ENCODE measurements at places on chromosomes 3 and 15.

- DNase-seq = no peak
Measured at GRCh38 chr3:18190646-18191045, 234.5 kb downstream of the SATB1 start.

DNA sequence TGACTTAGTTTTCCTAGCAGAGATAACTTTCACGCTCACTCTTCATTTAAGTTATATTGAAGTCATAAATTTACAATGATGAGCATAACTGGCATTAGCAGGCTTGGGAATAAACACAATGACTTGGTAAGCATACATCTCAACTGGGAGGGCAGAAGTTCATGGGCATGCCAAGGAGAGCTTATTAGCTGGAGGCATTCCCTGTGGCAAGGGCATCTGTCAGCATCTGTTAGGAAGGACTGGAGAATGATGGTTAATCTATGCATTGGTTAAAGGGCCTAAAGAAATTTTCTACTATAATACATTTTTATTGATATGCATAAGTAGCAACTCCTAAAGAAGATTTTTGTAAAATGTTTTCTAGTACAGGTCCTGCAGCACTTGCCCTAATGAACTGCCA is 52.4 kb downstream of the NEK11 start:
- DNase-seq = no peak

DNA sequence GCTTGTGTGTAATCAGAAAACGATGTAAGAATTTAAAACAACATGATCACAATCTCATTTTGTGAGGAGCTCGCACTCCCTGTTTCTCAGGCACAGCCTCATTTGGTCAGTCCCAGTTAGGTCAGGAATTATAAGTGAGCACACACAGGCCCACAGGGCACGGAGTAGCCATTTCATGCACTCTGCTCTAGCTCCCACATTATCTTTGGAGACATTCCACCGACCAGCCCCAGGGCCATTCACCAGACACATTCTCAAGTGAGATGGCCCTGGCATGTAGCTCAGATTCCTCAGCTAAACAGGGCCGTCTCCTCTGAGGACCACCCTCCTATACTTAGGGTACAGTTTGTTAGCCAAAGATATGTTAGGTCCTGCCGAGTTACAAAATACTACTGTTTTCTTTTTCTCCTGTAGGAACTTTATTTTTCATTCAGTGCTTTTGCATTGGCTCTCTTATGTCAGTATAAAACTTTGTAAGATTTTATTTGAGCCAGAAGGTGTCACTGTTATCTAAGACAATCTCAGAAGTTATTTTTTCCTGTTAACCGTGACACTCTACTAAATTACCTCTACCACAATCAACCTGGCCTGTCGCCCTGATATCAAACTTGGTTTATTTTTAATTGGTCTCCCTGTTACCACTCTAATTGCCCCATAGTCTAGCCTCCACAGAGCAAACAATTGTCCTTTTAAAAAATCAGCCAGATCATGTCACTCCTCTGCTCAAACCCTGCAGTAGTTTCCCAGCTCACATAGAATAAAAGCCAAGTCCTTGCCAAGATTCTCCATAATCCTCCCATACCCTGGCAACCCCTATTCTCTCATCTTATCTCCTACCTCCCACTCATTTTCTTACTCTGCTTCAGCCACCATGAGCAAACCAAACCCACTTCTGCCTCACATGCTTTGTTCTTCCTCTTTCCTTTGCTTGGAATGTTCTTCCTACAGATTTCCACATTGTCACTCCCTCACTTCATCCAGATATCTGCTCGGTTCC is 105.7 kb downstream of the PPP2R3A start:
- DNase-seq = no peak

- no peak for DNase-seq
Measured at GRCh38 chr15:66847565-66847991, 145.5 kb downstream of the SMAD6 start.

- no peak for DNase-seq
Measured at GRCh38 chr3:149131589-149131988, 2.2 kb downstream of the HPS3 start.

- no peak for DNase-seq
Measured at GRCh38 chr3:36540888-36541518, 160.7 kb downstream of the STAC start.

DNA sequence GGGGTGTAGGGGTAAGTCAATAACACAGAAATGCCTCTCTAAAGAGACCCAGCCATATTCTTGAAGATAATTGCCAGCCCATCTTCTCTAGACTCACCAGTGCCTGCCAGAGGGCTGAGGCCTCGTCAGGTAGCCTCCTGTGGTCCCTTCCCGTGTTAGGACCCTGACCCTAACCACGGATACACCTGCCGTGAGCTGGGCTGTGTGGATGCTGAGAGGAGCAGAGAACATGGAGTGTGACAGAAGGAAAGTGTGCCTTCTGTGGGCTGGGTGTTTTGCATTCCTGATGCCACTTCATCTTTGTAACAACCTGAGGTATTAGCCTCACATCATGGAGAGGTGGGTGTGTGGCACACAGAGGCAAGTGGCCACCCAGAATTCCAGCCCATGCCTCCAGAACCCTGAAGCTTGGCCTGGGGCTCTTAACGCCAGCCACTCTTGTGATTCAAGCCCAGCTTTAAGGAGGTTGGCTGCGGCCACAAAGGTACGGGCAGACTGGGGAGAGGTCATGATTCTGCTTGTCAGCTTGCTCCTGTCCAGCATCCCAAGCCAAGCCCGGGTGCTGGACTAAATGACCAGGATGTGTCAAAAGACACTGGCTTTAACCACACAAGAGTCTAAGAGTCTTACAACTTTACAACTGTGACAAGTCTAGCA is 21.1 kb upstream of the ABTB1 start:
- no peak for DNase-seq

DNA sequence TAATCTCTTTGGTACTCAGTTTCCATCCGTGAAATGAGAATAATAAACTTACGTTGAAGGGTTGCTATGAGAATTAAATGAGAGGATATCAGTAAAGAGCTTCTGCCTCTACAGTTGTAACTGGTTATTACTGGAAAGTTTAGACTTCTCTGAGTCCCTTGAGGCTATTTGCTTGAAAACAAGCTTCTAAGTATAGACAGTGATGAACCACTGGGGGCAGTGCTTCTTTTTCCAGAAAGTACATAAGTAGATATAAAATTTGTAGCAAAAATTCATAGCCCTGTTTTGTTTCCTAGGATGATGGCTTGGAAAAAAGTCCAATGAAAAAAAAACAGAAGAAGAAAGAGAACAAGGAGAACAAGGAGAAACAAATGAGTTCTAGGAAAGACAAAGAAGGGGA is 87.1 kb downstream of the RGMA start:
- DNase-seq = no peak

- no peak for DNase-seq
Measured at GRCh38 chr3:15216501-15216900, 10.5 kb downstream of the CAPN7 start.

- no peak for DNase-seq
Measured at GRCh38 chr3:190811775-190812480, 50.6 kb downstream of the GMNC start.

DNA sequence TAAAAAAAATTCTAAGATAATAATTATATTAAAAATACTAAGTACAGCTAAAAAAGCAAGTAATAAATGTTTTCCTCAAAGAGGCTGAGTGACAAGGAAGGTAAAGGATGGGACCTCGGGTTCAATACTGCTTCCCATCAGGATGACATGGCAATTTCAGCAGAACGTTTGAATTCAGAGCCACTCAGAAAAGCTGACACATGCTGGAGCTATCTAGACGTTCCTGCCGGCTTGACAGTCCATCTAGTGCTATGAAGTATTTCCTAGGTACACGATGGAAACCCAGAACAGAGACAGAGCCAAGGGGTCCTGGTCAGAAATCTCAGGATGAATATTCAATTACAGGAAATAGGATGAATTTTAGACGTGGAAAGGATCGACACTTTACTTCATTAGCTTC is 361.8 kb downstream of the FGF12 start:
- DNase-seq = no peak

- DNase-seq = no peak
Measured at GRCh38 chr15:31452595-31453557, 126.2 kb downstream of the KLF13 start.

DNA sequence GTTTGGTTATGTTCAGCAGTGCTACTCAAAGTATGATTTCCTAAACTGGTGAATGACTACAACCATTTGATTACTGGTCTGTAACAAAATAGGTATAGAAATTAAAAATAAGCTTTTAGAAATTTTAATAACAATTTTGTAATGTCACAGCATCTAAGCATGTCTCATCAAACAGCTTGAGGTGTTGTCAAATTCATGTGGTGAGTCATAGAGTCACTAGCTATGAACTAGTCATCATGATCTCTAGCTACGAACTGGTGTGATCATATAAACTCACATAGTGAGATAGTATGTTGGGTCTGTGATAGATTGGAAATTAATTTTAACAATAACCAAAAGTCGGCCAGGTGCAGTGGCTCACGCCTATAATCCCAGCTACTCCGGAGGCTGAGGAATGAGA is 213.9 kb upstream of the RBMS3 start:
- DNase-seq = no peak

DNA sequence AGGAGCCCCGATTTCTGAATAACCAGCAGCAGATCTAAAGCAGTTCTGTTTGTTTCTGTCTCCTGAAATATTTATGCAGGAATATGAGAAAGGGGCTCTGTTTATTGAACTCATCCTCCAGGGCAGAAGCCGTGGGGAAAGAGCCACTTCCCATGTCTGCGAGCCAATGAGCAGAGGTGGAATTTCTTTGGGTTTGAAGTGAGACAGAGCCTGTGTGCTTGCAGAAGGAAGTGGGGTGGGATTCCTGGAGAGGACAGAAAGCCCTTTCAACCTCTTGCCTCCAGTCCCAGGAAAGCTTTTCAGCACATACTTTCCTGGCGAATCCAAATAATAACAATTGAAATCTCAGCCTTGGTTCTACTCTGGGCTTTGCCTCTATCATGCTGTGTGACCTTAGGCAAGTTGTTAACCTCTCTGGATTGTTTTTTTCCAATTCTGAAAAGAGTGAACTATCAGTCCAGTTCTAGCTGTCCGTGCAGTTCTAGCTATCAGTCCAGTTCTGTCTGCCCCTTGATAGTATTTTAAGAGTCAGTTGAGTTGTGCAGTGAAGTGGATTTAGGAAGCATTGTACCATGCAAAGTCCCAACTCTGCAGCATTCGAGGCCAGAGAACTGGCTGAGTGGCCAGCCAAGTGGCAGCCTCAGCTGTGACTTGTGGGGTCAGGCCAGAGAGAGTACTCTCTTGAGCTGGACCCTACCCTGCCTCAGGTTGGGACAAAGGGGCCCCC is 15.9 kb downstream of the CORO2B start:
- no peak for DNase-seq

GRCh38 chr3:123723522-123724168 is 138.8 kb upstream of the HACD2 start:
- peak; percentile 21 for DNase-seq

DNA sequence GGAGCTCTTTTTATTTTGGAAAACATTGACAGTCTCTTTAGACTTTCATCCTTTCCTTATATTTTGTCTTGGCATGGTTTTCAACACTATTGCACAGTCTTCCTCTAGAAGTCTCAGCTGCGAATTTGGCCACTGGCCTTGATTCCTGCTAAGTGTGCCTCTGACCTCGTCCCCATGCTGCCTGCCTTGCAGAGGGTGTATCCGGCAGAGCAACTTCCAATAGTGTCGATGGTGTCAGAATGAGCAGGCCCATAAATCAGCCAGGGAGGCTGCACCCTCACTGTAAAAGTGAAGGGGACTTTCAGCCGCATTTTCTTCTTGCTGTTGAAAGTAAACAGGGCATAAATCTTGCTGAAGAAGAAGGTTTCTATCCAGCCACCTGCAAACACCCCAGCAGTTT is 336.7 kb upstream of the TRIM42 start:
- no peak for DNase-seq

DNA sequence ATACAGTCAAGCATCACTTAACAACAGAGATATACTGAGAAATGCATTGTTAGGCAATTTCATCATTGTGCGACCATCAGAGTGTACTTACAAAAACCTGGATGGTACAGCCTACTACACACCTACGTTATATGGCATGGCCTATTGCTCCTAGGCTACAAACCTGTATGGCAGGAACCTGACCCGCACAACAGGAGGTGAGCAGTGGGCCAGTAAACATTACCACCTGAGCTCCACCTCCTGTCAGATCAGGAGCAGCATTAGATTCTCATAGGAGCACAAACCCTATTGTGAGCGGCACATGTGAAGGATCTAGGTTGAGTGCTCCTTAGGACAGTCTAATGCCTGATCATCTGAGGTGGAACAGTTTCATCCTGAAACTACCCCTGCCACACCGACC is 89.7 kb downstream of the SCAPER start:
- no peak for DNase-seq

DNA sequence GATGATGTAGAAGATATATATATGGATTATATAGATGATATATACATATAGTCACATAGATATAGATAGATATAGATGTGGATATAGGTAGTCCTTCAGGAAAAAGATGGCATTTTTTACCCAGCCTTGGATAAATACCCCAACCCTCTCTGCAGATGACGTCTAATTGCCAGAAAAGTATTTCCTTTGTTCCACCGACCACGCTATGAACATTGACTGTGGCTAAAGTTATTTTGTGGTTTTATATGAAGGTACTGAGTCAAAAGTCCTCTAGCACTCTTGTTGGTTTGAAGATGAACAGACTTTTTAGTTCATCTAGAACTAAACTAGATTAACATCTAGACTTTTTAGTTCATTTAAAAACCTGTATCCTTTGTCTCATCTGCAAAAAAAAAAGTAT is 207.7 kb downstream of the PLOD2 start:
- no peak for DNase-seq

- no peak for DNase-seq
Measured at GRCh38 chr3:102483556-102483955, 48.7 kb downstream of the ZPLD1 start.

- no peak for DNase-seq
Measured at GRCh38 chr3:85110393-85110792, 151.6 kb downstream of the CADM2 start.

GRCh38 chr15:35784745-35785144 is 238.8 kb upstream of the DPH6 start:
- no peak for DNase-seq
